ENCODE measurements at places on chromosomes 2 and 18.

DNA sequence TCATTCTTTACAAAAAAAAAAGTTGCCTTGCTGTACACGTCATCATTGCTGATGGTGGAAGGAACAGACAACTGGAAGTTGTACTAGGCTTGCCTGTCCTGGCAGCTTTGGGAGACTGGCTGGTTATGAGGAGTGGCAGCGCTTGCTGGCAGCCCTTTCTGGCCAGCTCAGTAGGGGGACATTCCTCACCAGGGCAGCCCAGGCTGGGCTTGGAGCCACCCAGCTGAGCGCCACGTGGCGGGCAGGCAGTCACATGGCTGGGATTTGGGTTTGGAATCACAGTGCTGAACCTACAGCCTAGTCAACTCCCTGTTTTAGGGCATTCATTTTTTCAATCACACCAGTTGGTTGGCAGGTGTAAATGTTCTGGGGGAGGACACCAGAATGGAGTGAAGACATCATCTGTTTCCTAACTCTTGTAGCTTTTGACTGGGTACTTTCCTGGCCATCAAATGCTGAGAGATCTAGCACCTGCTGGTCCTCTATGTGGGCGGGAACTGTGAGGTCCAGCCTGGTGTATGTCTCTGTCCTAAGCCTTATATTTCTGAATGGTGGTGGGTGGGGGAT, 139.3 kb downstream of the SETBP1 start:
- DNase-seq = no peak

DNA sequence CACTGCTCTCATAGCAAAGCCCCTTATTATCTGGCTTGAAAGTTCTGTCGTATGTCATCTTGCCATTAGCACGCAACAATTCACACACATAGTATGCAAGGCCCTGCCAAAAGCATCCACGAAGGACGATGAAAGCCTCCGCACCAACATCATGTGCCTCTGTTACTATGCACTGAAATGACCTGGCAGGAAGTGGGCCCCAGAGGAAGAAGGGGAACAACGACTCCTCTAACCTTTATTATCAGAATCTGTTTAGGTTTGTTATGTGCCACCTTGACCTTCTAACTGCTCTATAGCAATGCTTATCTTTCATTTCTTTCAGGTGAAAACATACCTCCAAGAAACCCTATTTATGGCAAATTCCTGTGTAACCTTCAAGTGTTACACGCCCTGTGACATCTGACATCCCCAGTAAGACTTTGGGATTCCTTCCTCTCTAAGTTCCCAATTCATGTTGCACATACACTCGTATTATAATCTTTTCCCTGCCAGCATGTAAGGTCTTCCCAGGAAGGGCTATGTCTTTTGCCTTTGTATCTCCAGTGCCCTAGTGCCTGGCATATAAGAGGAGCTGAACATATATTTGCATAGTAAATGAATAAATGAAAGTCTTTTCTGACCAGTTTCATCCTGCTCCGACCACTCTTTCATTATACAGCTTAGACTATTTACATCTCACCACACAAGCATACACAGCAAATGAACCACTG, 7.0 kb upstream of the NDUFV2 start:
- no peak for DNase-seq

DNA sequence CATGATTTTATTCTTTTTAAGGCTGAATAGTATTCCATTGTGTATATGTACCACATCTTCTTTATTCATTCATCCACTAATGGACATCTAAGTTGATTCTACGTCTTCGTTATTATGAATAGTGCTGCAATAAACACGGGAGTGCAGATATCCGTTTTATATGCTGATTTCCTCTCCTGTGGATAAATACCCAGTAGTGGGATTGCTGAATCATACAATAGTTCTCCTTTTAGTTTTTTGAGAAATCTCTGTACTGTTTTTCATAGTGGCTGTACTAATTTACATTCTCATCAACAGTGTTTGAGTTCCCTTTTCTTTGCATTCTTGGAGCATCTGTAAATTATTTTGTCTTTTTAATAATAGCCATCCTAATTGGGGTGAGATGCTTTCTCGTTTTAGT, 114.5 kb downstream of the RGPD3 start:
- no peak for DNase-seq

GRCh38 chr2:191231995-191232394, 13.2 kb upstream of the MYO1B start:
- DNase-seq = peak; percentile 24

DNA sequence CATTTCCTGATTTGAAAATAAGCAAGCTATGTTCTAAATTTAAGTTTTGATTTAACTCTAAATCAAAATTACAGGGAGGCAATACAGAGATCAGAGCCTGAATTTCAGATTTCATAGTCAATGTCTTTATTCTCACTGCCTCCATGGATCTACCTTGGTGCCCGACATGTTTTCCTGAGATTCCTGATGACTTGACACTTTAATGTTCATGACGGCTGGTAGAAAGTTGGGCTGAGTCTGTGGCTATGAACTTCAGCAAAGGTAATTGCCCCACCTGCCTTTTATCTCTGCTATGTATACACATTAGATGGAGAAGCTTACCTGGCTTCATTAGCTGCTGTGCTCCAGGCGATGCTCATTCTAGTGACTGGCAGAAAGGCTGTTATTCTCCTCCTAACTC, 1390.5 kb upstream of the CELF4 start:
- no peak for DNase-seq

GRCh38 chr18:22348521-22349316, 69.0 kb downstream of the CTAGE1 start:
- DNase-seq = peak; percentile 34

DNA sequence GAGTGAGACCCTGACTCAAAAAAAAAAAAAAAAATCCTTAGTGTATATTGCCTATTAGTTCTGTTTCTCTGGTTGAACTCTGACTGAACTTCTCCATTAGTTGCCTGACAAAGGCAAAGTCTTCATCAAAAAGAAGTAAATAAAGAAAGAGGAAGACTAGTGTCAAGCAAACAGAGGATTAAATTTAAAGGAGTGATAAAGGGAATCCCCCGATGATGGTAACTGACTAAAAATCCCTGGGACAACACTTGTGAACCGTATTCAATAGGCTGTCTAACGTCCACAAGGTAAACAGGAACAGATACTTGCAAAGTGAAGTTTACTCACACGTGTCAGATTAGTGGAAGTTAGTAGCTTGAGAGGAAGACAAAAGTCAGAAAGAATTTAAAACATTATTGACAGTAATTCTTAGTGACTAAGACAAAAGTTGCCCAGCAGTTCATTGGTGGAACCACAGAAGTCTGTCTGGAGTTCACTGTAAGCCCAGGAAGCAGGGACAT, 26.2 kb upstream of the SPOPL start:
- no peak for DNase-seq

GRCh38 chr18:23243178-23243577, 107.9 kb downstream of the CABLES1 start:
- no peak for DNase-seq

GRCh38 chr2:148391324-148391723, 253.2 kb upstream of the EPC2 start:
- DNase-seq = no peak

DNA sequence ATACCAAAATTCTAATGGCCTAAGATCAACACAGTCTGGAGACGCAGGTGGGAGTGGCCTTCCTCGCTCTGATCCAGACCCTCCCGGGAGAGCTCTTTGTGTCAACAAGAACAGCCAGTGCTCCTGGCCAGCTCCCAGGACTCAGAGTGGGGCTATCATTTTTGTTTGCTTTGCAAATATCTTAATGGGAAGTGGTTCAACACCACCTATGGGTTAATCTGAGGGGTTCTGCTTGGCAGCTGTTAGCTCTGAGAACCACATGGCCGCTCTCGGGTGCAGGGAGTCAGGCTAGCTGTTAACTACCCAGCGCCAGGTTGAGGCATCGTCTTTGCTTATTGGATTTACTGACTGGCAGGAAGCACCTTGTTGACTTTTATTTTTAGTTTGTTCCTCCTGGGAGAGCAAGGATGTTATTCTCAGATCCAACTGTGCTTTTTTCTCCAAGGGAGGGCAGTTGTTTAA, 184.8 kb upstream of the SP5 start:
- DNase-seq = peak; percentile 77

GRCh38 chr2:44109166-44109565, 59.5 kb upstream of the PPM1B start:
- no peak for DNase-seq

- DNase-seq = no peak
Observed at GRCh38 chr2:41723526-41723925, 324.3 kb upstream of the PKDCC start.

DNA sequence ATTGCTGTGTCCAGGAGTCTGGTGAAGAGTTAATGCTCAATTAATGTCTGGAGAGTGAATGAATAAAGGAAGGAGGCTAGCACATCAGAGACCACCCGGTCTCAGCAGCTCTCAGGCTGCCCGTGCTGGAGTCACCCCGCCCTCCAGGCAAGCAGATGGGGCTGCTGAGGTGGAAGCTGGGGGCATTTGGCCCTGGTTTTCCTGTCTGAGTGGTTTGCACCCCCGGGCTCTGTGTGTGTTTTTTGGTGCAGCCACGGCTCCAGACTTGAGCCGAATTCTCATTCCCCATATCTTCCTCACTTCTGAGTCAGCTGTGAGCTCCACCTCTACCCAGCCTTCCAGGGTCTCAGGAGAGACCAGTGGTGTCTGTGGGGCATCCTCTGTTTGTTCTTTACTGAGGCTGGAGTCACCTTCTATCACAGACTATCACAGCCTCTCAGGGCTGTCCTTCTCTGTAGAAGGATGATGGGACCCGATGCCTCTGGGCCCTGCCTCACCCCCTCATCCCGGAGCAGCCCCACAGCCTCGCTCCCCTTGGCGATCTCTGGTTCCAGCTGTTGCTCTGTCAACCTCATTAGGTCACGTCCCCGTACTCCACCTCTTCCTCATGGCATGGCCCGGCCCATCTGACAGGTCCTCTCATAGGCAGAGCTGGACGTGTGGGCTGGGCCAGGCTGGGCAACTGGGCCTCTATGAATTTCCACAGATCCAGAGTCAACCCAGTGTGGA, 60.8 kb downstream of the HS1BP3 start:
- no peak for DNase-seq

DNA sequence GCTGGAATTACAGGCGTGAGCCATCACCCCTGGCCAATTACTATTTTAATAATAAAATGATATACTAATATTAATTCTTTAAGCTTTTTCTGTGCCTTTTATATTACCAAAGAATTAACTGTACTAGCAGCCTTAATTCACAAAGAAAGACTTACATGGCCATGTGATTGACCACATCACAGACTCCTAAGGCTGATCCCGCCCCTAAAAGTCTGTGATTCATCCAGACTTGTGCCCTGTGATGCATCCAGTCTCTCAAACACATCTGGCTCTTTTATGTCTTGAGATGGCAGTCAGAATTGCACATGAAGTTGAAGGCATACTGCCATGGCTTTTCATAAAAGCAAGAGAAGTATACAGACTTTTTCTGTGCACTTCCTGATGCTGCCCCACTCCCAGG, 91.7 kb downstream of the DTNA start:
- DNase-seq = no peak

DNA sequence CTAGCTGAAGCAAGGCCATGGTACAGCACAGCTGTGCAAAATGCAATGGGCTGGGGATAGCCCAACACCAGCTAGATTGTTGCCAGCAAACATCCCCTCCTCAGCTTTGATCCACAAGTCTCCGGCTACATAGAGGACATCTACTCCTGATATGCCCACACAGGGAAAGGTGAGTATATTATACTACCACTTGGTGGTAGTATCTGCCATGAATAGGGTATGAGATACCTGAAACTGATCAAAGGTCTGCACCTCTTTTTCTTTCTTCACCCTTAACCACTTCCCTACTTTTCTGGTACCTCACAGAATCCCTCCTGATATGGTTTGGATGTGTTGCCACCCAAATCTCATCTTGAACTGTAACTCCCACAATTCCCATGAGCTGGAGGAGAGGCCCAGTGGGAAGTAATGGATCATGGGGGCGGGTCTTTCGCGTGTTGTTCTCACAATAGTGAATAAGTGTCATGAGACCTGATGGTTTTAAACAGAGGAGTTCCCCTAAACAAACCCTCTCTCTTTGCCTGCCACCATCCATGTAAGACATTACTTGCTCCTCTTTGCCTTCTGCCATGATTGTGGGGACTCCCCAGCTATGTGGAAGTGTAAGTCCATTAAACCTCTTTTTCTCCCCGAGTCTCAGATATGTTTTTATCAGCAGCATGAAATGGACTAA, 279.6 kb downstream of the TXNL1 start:
- no peak for DNase-seq

DNA sequence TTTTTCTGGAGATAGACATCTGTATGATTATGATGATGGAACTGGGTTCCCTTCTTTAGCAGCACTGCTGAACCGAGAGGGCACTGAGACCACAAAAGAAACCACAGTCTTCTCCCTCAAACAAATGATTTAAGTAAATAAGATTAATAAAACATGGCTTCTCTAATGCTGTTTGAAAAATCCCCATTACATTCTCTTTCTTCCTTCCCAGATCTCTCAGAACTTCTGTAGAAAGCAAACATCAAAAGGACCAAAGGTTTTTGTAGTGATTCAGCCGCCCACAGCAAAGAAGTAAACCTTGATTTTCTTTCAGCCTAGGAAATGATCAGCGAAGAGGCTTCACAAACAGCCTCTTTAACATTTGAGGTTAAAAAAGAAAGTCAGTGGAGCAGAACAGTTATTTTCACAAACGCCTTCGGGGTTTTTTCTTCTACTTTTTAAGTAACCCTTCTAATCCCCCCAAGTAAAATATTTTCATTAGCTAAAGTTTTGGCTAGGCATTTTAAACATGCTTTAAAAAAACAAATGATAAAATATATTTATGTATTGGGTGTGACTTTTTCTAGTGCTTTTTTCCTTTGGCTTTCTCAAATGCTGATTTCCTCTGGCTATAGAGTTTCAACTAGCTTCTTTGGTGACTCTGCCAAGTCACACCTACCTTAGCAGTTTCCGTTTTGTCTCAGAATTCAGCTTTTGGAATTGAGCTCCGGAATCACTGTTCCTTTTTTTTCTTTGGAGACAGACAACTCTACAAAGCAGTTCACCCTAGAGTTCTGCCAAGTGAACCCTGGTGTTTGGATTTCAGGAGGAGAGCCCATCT, 89.6 kb downstream of the UPP2 start:
- peak; percentile 40 for DNase-seq

- DNase-seq = no peak
Observed at GRCh38 chr2:28586867-28587266, 91.0 kb downstream of the PLB1 start.

- no peak for DNase-seq
Observed at GRCh38 chr2:20914087-20914486, 91.2 kb upstream of the LDAH start.

GRCh38 chr2:10765914-10766313, 44.5 kb downstream of the ATP6V1C2 start:
- DNase-seq = no peak

DNA sequence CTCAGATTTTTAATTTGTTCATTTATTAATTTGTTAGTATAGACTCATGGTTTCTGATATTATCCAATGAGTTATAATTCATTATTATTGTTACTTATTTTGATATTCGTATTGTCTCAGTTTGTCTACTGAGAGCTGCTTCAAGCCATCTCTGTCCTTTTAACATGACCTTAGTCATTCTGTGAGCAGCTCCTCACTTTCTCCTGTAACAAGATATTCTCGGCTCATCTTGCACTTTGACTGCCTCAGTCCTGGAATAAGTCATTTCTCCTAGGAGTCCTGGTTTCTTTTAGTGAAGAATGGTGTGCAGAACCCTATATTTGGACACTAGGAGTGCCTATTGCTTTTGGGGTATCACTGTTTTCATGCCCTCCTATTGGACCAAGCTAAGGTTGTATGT, 13.2 kb downstream of the ASB1 start:
- no peak for DNase-seq
